Activated CD8-positive, alpha-beta memory T cell treated with anti-CD3 and anti-CD28 coated beads for 1 hour (primary cell): ENCODE measurements at places on chromosomes 11 and 22.

DNA sequence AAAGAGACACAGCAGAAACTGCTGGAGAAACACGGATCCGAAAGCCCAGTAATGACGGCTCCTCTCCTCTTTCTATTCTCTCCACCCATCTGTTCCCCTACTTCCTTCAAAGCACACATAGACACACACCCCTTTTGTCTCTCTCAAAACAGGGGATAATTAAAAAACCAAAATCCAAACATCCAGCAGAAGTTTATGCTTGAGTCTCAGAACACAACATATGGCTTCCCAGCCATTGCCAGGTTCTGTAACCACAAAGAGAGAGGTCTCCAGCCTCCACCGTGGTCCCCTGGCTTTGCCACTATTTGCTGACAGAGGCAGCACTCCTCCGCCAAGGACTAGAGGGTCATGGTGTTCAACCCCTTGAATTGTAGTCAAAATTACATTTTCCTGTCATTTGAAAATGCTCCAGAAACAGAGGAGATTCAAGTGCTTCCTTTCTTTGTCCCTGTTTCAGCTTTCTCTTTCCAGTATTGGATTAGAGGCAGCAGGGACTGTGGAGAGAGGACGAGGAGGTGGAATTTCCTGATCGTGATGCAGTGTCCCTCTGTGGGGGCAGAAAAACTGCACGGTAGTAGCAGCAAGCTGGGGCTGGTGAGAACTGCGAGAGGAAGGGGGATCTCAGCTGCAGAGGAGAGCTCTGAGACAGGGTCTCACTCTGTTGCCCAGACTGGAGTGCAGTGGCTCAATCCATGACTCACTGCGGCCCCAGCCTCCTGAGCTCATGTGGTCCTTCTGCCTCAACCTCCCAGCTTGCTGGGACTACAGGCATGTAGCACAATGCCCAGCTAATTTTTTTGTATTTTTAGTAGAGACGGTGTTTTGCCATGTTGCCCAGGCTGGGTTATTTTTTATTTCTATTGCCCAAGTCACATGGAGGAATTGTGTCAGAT lies 60.3 kb downstream of the UBASH3B start:
- no peak for DNase-seq

- no peak for DNase-seq
Observed at GRCh38 chr11:1197886-1198560, 24.8 kb upstream of the MUC5B start.

DNA sequence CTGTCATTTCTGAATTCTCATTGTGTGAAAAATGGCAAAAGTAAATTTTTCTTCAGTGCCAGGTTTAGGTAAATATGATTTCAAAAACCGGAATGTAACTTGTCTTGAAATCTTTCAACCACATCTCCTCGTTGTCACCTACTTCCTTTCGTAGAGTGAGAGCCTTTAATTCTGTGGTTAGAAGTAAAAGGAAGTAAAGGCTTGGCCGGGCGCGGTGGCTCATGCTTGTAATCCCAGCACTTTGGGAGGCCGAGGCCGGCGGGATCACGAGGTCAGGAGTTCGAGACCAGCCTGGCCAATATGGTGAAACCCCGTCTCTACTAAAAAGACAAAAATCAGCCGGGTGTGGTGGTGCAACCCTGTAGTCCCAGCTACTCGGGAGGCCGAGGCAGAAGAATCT lies 29.8 kb downstream of the SGSM3 start:
- no peak for DNase-seq

- no peak for DNase-seq
Observed at GRCh38 chr22:43980579-43980978, 25.3 kb downstream of the SAMM50 start.

DNA sequence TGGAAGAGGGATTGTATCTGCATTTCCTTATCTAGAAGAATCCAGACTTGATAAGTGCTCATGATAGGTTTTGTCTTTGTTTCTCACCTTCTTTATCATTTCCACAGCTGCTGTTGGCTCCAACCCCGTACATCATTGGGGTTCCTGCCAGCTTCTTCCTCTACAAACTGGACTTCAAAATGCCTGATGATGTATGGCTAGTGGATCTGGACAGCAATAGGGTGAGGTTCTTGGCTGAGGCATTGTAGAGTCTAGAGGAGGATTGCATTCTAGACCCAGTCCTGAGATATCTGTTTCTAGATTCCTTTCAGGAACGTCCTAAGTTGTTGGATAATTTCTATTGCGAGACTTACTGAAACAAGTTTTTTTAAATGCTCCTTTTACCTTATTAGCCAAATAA lies 8.1 kb downstream of the MADD start:
- DNase-seq: no peak

- no peak for DNase-seq
Observed at GRCh38 chr11:70470127-70470526, 71.8 kb downstream of the CTTN start.

- DNase-seq: no peak
Observed at GRCh38 chr11:134045799-134046635, 22.9 kb upstream of the JAM3 start.

DNA sequence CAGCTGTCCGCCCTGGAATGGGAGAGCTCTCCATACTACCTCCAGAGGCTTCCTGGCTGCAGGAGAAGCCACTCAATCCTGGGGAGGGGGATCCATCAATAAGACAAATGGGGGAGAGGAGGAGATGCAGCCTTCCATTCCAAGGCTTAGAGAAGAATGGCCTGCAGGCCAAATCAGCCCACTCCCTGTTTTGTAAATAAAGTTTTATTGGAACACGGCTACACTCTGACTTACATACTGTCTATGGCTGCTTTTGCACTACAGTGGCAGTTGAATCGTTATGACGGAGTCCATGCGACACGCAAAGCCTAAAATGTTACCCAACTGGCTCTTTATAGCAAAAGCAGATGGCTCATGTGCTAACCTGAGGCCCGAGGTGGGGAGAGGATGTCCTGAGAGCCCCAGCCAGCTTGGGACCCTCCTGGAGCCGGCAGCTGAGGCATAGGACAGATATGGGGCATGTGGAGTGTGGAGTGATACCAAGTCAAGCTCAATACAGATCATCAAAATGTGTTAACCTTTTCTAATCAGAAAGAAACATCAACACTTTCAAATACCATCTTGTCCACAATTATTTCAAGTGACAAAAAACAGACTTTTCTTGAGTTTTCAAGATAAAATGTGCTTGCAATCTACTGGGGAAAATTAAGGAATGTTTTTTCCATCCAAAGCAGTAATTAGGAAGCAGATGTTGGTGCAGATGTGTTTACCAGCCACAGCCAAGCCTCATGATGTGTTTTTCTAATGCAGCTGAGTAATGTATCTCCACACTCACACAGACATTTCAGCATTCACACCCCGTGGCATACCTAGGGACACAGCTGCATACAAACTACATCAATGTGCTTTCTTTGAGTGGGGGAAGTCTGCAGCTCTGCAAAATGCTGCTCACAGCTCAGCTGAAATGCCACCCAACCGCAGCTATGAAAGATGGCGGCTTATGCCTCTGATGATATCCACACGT lies 181.6 kb downstream of the SHANK2 start:
- DNase-seq: no peak

- DNase-seq: no peak
Observed at GRCh38 chr11:102111011-102111786, 952 bp downstream of the YAP1 start.

- no peak for DNase-seq
Observed at GRCh38 chr11:78339483-78339882, 78.1 kb downstream of the GAB2 start.

- no peak for DNase-seq
Observed at GRCh38 chr11:14775897-14776296, 116.1 kb downstream of the CYP2R1 start.

GRCh38 chr22:45210577-45210976 lies 30.1 kb downstream of the KIAA0930 start:
- no peak for DNase-seq

DNA sequence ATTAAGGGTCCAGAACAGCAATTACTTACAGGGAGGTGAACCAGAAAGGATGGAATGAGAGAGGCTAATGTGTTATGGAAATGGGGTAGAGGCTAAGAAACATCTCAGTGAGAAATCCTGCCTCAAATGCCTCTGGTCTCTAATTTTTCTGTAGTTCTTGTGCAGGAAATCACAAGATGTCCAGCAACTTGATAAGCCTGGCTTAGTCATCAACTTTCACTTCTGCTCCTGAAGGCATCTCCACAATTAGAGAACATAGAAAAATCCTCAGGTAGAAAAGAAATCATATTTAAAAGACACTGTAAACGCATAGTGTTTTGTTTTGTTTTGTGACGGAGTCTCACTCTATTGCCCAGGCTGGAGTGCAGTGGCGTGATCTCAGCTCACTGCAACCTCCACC lies 18.7 kb downstream of the MRGPRX4 start:
- no peak for DNase-seq

GRCh38 chr11:20368438-20368837 lies 4.9 kb downstream of the HTATIP2 start:
- DNase-seq: no peak

- peak; percentile 8 for DNase-seq
Observed at GRCh38 chr22:39808081-39808480, 85.5 kb downstream of the ENTHD1 start.

DNA sequence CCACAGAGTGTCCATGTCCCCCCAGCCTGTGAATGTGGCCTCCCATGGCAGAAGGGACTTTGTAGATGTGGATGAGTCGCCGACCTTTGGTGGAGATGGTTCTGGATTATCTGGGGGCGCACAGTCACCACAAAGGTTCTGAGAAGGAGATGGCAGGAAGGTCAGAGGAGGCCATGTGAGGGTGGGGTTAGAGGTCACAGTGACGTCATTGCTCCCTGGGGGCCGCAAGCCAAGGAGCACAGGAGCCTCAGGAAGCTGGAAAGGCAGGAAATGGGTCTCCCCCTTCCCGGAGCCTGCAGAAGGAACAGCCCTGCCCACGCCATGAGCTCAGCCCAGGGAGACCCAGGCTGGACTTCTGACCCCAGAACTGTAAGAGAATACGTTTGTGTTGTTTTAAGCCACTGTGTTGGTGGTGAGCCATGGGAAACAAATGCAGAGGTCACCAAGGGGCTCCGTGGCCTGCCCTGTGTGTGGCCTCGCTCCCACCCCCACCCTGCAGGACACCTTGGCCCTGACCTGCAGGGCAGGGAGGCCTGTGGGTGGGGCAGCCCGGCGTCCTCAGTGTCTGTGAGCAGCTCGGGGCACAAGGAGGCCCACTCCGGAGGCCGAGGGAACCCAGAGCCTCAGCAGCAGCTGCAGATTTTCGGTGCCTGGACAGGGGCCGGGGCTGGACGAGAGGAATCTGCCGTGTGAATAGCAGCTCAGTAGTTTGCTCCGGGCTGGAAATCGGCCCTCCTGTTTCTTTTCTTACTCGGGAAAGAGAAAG lies 32.1 kb downstream of the GRAMD4 start:
- DNase-seq: no peak
